Fibroblast of skin of scalp (primary cell): ENCODE measurements at places on chromosomes 7 and 10.

DNA sequence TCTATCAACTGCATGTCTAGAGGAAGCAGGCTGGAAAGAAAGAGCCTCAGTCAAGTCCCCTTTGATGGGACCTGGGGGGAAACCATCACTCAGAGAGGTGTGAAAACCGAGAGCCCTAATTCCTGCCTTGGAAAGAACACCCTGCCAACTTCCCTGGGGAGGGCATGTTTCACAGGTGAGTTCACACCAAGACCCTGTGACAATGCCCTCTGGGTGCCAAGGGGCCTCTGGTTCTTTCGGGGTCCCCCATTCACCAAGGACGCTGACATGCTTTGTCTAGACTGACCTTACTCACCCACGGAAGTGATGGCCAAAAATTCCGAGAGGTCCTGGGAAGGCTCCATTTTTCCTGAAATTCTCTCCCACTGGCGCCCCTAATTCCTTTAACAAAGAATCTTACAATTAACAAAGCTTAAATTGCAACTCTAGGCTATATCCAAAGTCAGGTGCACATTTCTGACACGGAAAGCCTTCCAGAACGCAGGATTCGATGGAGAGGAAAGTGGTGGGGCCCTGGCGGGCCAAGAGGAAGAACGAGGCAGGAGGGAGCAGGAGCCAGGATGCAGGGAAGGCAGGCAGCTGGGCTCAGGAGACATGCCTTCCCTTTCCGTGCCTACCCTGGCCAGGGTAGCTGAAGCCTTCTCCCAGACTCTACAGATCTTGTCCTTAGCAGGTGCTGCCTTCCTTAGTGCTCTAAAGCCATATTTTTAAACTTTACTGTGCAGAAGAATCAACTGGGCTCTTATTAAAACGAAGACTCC lies 23.7 kb downstream of the VSTM4 start:
- DNase-seq, result no peak

GRCh38 chr10:28587970-28588290 lies 55.0 kb downstream of the WAC start:
- peak; percentile 6 for DNase-seq

DNA sequence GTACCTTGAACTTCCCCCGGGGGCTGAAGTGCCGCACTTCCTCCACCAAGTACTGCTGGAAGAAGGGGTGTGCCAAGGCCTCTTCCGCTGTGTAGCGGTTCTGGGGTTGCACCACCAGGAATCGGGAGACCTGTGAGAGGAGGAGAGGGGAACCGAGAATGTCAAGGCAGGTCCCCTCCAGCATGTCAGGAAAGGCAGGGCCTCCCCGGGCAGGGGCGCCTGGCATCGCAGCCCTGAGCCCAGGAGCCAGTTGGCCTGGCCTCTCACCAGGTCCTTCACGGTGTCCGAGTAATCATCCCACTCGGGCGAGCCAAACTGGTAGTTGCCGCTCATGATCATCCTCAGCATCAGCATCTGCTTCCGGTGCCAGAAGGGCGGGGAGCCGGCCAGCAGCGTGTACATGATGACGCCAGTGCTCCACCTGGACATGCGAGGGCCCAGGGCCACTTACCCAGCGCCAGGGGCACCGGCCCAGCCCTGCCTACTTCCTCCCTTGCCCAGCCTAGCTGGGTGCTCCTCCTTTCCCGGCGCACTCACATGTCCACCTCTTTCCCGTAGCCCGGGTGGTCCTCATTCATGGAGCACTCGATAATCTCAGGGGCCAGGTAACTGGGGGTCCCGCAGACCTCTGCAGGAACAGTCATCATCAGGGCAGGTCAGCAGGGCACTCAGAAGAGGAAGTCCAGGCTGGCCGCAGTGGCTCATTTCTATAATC lies 11.0 kb downstream of the PHKG1 start:
- no peak for DNase-seq

GRCh38 chr7:26078437-26079336 lies 73.3 kb upstream of the NFE2L3 start:
- DNase-seq, result peak; percentile 19

DNA sequence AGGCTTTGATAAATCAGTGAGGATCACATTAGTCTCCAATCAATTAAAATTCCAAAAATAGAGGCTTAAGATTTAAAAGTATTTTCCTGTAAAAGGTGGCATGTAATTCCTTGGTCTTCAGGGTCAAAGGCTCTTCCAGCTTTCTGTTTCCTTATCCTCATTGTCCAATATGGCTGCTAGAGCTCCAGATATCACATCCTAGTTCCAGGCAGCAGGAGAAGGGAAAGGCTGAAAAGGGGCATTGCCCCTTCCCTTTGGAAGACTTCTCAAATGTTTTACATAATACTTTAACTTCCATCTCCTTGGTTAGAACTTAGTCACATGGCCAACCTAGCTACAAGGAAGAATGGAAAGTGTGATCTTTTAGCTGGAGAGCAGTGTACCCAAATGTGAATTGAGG lies 39.2 kb upstream of the JAZF1 start:
- no peak for DNase-seq

DNA sequence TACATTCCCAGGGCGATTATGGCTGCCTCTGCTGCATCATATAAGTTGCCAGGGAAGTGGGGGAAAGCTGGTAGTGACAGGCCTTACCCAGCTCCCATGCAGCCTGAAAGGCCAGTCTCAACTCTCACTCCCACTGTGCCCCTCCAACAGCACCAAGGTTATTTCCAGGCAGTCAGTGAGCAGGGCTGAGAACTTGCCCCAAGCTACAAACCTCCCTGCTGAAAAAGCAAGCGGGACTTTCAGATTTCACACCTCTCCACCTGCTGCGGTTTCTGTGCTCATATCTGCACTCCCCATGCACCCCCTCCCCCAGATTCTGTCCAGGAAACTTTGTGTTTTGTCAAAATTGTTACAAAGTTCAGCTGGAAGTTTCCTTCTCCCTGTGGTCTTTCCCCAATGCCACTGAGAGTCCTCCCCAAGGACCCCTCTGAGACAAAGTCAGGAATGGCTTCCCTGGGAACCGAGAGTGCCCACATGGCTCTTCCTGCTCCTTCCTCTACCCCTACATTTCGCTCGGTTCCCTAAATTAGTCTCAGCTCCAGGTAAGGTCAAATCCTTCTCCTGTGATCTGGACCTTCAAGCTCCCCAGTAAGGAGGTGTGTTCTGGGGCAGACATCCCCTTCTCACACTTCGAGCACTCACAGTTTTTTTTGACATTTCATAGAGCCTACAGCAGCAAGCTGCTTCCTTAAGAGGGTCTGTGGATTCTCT lies 25.3 kb upstream of the WNT2 start:
- DNase-seq, result no peak

DNA sequence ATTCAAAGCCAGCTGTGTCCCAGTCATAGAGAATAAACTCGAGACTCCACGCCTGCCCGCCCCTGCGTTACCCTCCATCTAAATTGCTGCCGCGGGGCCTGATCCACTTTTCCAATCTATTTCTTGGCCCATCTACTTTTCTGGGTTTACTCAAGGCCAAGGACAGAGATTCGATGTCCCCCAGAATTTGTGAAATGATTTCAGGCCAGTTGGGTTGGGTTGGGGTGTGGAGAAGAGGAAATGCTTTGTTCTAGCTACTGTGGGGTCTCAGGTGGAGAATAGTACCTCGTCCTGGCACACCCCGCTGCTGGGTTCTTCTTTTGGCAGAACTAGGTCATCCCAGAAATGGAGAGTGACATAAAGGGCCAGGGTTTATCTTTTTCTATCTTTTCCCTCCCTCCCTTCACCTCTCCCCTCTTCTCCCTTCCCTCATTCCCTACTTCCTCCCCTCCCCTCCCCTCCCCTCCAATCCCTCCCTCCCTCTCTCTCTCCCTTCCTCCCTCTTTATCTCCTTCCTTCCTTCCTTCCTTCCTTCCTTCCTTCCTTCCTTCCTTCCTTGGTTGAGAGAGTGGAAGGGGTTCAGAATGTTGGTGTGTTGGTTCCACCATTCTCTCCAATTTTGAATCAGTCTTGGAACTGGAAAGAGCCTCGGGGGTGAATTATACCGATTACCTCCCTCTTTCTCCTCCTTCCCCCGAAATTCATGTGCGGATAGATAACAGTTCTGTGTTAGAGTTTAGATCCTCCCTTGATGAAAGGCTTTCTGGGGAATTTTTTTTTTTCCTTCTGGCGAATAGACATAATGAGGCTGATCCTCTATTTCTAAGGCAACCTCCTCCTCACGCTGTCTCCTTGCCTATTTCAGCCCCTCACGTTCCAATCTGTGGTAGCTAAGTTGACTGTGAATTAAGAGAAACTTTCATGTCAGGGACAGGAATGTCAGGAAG lies 1.2 kb upstream of the TMEM229A start:
- no peak for DNase-seq

DNA sequence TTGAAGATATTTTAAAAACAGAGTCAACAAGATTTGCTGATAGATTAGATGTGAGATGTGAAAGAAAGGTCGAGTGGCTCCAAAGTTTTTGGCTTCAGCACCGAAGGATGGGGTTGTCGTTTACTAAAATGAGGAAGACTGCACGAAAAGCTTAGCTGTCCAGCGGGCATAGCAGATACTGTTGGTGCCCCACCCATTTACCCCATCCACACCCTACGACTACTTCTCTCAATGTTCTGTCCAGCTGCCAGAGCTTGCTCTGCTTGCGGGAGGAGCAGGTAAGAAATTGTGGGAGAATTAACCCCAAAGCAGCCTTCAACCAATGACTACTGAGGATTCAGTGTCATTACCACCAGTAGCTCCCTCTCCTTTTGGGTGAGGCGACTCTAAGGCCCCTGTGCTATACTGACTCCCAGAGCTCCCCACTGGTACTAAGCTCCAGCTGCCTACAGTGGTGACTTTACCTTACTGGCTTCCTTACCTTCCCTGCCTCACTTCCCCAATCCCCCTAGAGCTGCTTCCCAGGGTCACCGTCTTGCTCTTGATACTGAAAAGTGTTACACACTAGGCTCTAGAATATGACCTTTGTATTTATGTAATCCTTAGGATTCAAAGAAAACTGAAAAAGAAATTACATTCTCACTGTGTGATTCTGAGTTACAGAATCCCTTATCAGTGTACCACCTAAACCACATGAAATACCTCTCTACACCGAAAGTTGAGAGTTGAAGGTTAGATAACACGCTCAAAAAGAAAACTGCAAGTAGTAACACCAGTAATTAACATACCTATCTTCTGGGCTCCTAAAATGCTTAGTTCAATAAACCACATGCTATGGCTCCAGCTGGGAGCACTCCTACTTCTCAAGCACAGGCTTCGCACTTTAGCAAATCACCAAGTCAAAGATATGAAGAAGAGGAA lies 22.3 kb downstream of the CACUL1 start:
- no peak for DNase-seq

- DNase-seq, result no peak
These were observed 24.6 kb upstream of the GNAT3 start for GRCh38 chr7:80536426-80536825.

- no peak for DNase-seq
These were observed 82.6 kb downstream of the GPR26 start for GRCh38 chr10:123748711-123749110.

DNA sequence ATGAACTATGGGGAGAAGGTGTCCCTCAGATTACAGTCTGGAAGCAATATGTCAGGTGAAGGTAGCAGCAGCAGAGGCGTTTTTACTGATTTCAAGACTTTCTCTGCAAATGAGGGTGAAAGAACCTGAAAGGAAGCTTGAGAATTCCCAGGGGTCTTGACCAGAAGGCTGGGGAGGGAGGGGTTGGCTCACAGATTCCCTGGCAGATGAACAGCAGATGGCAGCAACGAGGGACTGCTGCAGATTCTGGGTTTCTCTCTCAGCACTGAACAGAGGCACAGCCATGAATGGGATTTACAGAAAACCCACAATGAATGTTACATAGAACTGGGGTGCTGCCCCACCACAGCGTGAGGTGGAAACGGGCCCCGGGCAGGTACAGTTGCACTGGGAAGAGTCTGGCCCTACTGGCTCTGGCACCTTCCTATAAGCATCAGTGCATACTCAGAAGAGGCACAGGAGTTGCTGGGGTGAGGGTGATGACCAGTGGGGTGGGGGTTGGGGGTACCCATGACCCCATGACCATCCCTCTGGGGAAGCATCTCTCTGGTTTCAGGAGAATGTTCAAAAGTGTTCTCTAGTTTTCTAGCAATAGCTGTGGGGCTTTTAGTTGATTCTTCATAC lies 317.8 kb downstream of the SH2D4B start:
- DNase-seq, result peak; percentile 2

DNA sequence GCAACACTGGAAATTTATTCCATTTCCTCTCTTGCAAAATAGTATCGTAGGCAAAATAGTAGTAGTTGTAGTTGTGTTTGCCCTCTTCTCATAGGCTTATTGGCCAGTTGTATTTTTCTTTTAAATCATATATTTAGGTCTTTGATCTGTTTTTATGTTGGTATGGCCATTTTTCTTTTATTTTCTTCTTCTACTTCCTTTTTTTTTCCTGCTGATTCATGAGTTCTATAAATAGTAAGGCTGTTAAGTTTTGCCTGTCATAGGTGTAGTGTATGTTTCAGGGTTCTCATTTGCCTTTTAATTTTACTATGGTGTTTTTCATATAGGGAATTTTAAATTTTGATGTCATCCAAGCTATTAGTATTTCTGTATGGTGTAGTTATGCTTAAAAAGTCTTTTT lies 25.4 kb upstream of the MRC1 start:
- DNase-seq, result no peak

DNA sequence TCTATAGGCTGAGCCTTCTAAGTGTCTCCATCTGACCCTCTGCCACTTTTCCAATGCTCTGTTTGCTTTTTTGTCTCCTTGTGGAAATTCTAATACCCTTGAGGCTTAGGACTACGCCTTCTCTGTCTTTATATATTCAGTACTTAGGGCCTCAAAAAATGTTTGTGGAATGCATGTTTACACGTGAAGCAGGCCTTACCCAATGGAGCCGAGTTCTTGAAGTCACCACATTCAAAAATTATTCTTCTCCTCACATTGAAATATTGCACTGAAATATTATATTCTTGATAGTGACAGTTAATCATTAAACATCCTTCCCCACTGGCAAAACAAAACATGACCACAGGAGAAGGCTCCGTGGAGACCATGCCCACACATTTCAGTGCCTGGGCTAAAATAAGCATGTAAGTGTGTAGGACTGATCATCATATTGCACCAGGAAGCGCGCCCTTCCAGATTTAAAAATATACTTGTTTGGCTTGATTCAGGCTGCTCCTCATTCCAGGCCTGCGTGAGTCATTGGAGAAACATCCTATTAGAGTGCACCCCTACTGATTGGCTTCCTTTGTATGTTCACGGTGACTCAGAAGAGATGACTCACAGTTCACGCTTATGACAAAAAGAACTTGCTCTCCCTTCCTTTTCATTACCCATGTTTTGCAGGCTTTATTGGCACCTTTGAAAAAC lies 307.4 kb upstream of the AOAH start:
- DNase-seq, result peak; percentile 99
